ENCODE measurements at places on chromosomes 5 and 9.

GRCh38 chr9:73157811-73158210 is 6.1 kb downstream of the ANXA1 start:
- DNase-seq: no peak

- no peak for DNase-seq
Observed at GRCh38 chr5:102451082-102451481, 47.7 kb downstream of the SLCO6A1 start.

DNA sequence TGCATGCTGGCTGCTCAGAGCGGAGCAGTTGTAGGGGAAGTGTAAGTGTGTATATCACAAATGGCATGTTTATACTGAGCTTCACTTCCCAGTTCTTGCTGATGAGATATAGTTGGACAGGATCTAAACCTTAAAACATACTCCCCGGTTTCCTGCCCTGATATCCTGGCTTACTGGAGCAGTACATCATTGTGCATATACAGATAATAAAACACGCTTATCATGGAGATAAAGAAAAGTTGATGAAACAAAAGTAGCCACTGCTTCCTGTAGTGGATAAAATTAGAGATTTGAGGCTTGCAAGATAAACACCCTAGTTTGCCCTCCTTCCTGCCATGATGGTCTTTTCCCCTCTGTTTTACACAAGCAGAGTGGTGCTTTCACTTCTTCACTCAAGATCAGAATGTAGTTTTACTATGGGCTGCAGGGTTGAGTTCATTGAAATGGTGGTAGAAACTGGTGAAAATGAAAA is 15.0 kb downstream of the NPR3 start:
- no peak for DNase-seq

DNA sequence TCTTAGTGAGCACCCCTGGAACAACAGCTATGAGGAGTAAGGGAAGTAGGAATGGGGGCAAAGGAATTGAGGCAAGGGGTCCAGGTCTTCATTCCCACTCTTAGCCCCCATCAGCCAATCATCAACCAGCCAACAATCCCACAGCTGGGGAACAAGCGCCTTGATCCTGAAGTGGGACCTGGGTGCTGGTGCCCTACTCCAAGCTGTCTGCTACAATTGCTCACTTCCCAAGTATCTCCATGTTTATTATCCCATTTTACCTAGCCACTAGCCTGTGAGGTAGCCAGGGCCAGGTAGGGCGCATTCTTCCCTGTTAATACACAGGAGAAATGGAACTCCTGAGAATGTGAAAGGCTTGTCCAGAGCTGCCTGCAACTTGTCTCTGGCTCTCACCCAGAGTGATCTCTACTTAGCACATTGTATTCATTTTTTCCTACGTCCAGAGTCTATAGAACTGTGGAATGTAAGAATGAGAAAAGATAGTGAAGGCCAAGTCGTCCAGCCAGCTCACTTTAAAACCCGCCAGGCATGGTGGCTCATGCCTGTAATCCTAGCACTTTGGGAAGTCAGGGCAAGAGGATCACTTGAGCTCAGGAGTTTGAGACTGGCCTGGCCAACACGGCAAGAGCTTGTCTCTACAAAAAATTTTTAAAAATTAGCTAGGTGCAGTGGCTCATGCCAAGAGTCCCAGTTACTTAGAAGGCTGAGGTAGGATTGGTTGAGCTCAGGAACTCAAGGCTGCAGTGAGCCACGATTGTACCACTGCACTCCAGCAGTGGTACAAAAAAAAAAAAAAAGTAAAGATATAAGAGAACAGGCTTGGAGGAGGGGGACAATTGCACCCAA is 6.2 kb upstream of the DNAJC18 start:
- no peak for DNase-seq

GRCh38 chr9:106745876-106746275 is 117.1 kb upstream of the ZNF462 start:
- no peak for DNase-seq

DNA sequence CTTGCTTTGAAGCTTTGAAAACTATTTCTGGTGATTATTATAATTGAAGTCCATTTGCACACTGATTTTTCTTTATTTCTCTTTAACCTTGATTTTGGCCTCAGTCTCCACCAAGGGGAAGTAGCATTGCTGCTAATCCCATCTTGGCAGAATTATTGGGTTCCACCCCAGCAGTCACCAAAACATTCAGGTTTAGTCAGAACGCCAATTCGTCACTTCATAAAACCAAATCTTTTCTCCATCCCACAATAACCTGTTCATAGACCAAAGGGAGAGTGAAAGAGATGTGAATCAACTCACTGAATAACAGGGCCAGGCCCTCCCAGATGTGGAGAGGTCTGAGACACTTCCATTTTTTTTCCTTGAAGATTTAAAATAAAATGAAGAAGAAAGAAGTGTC is 95.1 kb upstream of the VCAN start:
- no peak for DNase-seq

- no peak for DNase-seq
Observed at GRCh38 chr5:141788296-141788970, 89.8 kb downstream of the PCDH1 start.

- no peak for DNase-seq
Observed at GRCh38 chr5:81226949-81227348, 6.2 kb upstream of the CKMT2 start.

- DNase-seq: no peak
Observed at GRCh38 chr9:127522727-127523126, 71.4 kb downstream of the LRSAM1 start.

- DNase-seq: no peak
Observed at GRCh38 chr5:143124593-143124992, 278.9 kb downstream of the NR3C1 start.

- DNase-seq: no peak
Observed at GRCh38 chr5:56167519-56167918, 65.6 kb downstream of the ANKRD55 start.

GRCh38 chr5:98775246-98776065 is 2.0 kb downstream of the RGMB start:
- no peak for DNase-seq

- no peak for DNase-seq
Observed at GRCh38 chr5:110324876-110325275, 401.6 kb downstream of the TMEM232 start.

GRCh38 chr9:89953824-89954615 is 349.2 kb downstream of the GADD45G start:
- DNase-seq: no peak

GRCh38 chr9:134443174-134444037 is 117.2 kb downstream of the RXRA start:
- peak; percentile 100 for DNase-seq

All from H54 (cell line).